Activated CD4-positive, alpha-beta T cell treated with anti-CD3 and anti-CD28 coated beads, Interleukin-2, amount 50 U/mL, for 4 hours (primary cell): ENCODE measurements at places on chromosomes 1 and 21.

- no peak for DNase-seq
Measured at GRCh38 chr1:116577759-116578314, 7.0 kb upstream of the CD58 start.

DNA sequence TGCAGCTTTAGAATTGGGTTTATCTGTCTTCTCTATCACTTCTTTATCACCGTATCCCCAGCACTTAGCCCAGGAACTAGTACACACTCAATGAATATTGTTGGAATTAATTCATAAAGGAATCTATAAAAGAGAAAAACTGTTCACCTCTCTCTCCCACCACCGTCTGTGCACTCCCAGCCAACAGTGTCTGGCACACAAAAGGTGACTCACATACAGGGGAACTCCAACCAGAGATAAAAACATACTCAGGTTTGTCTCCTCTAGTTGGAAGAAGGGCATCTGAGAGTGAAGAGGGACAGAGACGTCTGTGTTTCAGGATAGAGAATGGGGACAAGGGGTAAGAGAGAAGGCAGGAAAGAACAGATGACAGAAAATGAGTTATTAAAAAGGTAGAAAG is 10.0 kb downstream of the ITLN1 start:
- DNase-seq: no peak

GRCh38 chr1:116951200-116951935 is 41.7 kb downstream of the PTGFRN start:
- no peak for DNase-seq

DNA sequence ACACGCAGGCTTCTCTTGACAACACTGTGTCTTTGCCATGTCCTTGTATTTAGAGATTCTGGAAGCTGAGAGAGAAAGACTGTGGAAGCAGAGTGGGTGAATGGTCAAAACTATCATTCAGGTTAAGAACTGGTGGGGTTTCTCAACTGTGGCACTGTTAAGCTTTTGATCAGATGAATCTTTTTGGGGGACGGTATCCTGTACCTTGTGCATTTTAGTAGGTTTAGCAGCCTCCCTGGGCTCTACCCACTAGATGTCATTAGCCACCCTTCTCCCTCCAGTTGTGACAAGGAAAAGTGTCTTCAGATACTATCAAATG is 39.4 kb downstream of the ATP1A1 start:
- DNase-seq: no peak
